ENCODE measurements at places on chromosomes 12 and 14. TPM values are rescaled to one million over a fixed set of nuclear protein-coding genes. Genes with fewer than 3 reads are reported as not detected.

DPPA3 gene
- not detected for total RNA-seq

SLC39A5 gene
- 0.39 TPM for total RNA-seq

SPIC gene
- total RNA-seq, result not detected

WSCD2 gene
- 0.10 TPM for total RNA-seq

NTN4 gene
- total RNA-seq, result 22.6 TPM

DPF3 gene
- total RNA-seq, result 2.4 TPM

ST8SIA1 gene
- 14.4 TPM for total RNA-seq

GPRC5A gene
- 12.5 TPM for total RNA-seq

NKX2-1 gene
- total RNA-seq, result not detected

LUM gene
- 128 TPM for total RNA-seq

KLRF1 gene
- not detected for total RNA-seq

- H3K4me1 ChIP-seq, result peaks cover 35% of the 10 kb centered on the region
- DNase-seq, result no peak
- H3K27ac ChIP-seq, result peak overlapping the region; percentile 79
- H3K36me3 ChIP-seq, result no peaks in the 10 kb centered on the region
These were observed 9.9 kb downstream of the BMAL2 start for GRCh38 chr12:27342536-27342935.

- no peak overlapping the region for H3K27ac ChIP-seq
- no peaks in the 10 kb centered on the region for H3K27me3 ChIP-seq
- no peak overlapping the region for H3K4me3 ChIP-seq
These were observed 56.3 kb downstream of the PPP1R36 start for GRCh38 chr14:64605926-64606685.

GRCh38 chr12:74527491-74527890, 10.1 kb upstream of the ATXN7L3B start:
- H3K4me1 ChIP-seq, result no peaks in the 10 kb centered on the region
- H3K27ac ChIP-seq, result no peak overlapping the region
- DNase-seq, result no peak
- no peak overlapping the region for H3K4me3 ChIP-seq

GRCh38 chr12:104425614-104426013, 31.1 kb upstream of the CHST11 start:
- peaks cover 39% of the 10 kb centered on the region for H3K27me3 ChIP-seq
- no peak overlapping the region for H3K27ac ChIP-seq
- H3K4me3 ChIP-seq, result no peak overlapping the region
- no peaks in the 10 kb centered on the region for H3K36me3 ChIP-seq

- no peaks in the 10 kb centered on the region for H3K36me3 ChIP-seq
- no peaks in the 10 kb centered on the region for H3K4me1 ChIP-seq
- H3K4me3 ChIP-seq, result no peak overlapping the region
- no peak overlapping the region for H3K27ac ChIP-seq
- H3K27me3 ChIP-seq, result peaks cover 2% of the 10 kb centered on the region
These were observed 84.1 kb upstream of the GNG2 start for GRCh38 chr14:51776102-51776894.

DNA sequence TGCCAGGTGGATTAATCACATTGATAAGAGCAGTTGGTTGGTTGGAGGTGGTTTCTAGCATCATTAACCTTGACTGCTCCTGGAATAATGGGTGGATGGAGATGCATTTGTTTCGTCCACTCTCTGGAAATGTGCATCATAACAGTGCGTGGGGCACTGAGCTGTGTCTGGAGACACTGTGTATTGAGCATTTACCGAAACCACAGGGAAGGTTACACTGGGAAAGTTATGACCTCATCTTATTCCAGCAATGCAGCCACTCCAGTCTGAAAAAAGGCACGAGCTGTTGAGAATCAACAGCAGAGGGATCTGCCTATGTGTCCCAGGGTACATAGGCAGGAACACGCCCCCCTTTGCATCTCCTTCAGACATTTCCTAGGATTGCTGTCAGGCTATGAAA, 27.2 kb downstream of the RNFT2 start:
- no peaks in the 10 kb centered on the region for H3K36me3 ChIP-seq
- no peak overlapping the region for H3K4me3 ChIP-seq
- no peak overlapping the region for H3K27ac ChIP-seq

DNA sequence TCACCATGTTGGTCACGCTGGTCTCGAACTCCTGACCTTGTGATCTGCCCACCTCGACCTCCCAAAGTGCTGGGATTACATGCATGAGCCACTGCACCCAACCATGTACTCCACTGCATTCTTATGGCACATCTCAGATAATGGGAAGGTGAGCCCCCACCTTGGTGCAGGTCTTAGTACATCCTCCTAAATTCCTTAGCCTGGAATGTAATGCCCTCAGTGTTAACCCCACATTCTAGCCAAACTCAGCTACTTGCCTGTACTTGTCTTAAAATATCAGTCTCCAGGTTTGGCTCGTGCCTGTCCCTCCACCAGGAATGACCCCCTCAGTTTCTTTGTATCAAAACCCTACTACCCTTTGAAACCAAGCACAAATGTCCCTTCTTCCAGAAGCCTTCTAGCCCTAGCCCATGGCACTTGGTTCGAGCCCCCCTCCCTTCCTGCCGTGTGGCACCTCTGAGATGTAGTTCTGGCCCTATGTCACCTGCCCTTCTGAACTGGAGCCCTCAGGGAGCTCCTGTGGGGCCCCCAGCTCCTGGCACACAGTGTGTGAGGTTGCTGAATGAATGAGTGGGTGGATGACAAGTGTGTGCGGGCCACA, 8.4 kb downstream of the KCNH3 start:
- H3K4me3 ChIP-seq, result no peak overlapping the region
- H3K4me1 ChIP-seq, result peaks cover 12% of the 10 kb centered on the region
- no peak overlapping the region for H3K27ac ChIP-seq
- no peak for DNase-seq

DNA sequence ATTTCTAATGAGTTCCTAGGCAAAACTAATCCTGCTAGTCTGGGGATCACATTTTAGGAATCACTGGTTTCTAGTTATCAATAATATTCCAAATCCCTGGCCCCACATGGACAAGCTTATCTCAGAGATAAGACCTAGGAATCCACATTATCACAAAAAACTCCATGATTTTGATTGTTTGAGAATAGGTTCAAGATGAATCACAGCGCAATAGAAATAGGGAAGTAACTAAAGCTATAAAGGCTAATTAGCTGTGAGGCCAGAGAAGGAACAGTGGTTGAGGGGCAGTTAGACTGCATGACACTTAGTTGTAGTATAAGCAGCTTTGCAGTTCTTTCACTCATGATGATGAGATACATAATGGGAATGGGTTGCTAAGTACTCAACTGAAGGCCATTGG, 13.1 kb upstream of the ATP5F1B start:
- no peaks in the 10 kb centered on the region for H3K27me3 ChIP-seq
- peaks cover 13% of the 10 kb centered on the region for H3K36me3 ChIP-seq
- H3K4me1 ChIP-seq, result no peaks in the 10 kb centered on the region
- no peak overlapping the region for H3K27ac ChIP-seq
- DNase-seq, result no peak
- H3K4me3 ChIP-seq, result no peak overlapping the region

- H3K4me1 ChIP-seq, result no peaks in the 10 kb centered on the region
- H3K27ac ChIP-seq, result no peak overlapping the region
- no peak overlapping the region for H3K4me3 ChIP-seq
- H3K27me3 ChIP-seq, result no peaks in the 10 kb centered on the region
These were observed 140.9 kb downstream of the NTS start for GRCh38 chr12:86015026-86015425.

DNA sequence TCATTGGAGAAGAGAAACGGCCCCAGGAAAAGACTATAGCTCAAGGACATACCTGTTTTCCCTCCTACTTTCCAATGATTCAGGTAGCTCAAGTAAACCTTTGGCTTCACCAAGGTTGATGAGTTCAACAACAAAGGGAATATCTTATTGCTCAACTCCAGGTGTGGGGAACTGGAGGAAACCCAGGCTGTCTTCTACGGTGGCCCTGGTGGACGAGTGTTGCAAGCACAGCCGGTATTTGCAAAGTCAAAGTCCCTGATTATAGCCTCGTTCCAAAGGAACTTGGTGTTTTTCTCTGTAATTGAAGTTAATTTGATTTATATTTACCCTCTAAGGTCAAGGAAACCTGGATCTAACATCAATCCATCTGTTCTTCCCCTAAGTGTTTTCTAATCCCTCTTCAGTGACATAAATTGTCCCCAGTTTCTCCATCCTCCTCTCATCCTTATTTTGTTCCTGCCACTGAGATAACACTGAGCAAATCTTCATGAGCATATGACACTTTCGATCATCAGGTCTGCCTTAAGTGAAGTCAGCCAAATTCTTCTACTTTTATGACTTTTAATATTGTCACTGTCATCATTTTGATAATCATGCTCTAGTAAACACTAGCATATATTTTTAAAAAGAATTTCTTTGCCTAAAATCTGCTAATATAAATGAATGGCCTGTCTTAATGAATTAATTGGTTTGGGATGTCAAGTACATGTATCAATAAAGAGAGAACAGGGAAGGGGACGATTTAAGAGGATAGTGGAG, 174.6 kb upstream of the TBX3 start:
- H3K27me3 ChIP-seq, result no peaks in the 10 kb centered on the region
- no peak overlapping the region for H3K27ac ChIP-seq
- no peaks in the 10 kb centered on the region for H3K36me3 ChIP-seq
- H3K4me1 ChIP-seq, result no peaks in the 10 kb centered on the region
- no peak overlapping the region for H3K4me3 ChIP-seq
- no peak for DNase-seq

DNA sequence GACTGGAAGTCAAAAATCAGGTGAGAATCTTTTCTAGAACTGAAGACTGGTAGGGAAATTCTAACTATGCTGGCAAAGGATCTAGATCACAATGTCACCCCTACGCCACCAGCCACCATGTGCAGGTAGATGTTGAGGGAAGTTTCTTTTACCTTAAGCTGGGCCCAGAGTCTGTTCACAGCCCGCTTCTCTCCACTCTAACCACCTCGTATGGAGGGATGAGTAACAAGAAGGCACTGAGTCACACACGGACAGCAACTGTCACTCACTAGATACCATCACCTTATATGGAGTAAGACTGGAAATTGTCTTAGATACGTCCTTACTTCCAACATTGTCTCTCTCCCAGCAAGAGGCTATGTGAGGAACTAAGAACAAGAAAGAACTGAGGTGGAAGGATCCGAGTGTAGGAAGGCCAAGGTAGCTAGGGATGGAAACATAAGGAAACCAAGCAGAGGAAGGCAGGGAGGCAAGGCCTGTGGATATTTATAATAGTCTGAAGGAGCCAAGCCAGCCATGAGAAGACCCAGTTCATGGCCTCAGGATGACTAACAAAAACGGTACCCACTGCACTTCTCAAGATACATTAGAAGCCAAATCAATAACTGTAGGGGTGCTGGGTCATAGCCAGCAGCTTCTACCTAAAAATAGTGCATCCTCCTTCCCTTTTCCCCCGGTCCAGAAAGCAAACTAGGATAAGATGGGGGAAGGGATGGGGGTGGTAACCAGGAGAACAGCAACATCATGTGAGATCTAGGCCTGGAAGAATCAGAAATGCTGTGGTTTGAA, 15.5 kb downstream of the REM2 start:
- H3K4me3 ChIP-seq, result peak overlapping the region; percentile 1
- peaks cover 16% of the 10 kb centered on the region for H3K36me3 ChIP-seq
- no peaks in the 10 kb centered on the region for H3K27me3 ChIP-seq
- H3K27ac ChIP-seq, result peak overlapping the region; percentile 14
- DNase-seq, result peak; percentile 76
- H3K4me1 ChIP-seq, result peaks cover 15% of the 10 kb centered on the region

DNA sequence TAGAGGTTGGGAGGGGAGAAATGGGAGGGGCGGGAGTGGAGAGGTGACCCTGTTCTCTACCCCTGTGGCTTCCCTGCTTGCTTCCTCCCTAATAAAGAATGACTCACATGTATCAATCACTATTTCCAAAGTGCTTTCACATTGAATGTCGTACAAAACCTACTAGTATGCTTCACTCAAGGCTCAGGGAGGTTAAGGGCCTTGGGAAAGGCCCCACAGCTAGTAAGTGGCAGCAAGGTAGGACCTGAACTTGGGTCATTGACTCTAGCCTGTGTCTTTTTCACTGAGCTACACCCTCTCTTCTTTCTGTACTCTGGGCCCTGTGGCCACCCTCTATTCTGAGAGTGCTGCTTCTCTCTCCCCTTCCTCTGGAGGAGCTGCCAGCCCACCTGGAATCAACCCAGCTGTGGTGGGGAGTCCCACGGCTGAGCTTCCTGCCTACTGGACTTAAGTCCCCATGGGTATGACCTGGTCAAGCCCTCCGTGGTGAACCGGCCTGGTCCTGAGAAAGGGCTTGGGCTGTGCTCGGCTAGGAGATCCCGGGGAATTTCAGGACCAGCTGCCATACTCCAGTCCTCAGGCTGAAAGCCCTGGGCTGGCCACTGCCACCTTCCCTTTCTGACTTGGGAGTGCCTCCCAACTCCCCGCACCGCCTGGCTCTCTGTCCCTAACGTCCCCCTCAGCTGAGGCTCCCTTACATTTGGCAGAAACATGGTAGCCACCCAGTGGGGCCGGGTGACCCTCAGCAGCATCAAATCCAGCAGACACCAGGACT, 13.0 kb downstream of the SLC48A1 start:
- no peaks in the 10 kb centered on the region for H3K27me3 ChIP-seq
- H3K36me3 ChIP-seq, result peaks cover 48% of the 10 kb centered on the region
- no peak overlapping the region for H3K4me3 ChIP-seq

DNA sequence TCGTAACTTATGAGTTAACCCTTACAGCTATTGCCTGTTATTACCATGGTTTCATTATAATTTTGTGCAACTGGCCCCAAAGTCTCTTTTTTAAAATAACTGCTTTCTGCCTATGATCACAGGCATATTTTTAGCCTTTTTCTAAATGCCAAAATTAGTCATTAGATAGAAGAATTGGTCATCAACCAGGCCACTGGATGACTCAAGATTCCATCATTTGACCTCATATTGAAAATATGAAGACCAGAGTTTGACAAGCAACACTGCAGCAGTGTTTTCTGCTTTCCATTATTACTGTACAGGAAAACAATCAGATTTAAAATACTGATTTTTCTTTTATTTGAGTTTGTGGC, 54.7 kb upstream of the OTOGL start:
- peak overlapping the region; percentile 91 for H3K27ac ChIP-seq
- peaks cover 28% of the 10 kb centered on the region for H3K4me1 ChIP-seq
- no peaks in the 10 kb centered on the region for H3K36me3 ChIP-seq
- peak overlapping the region; percentile 24 for H3K4me3 ChIP-seq

GRCh38 chr14:101687756-101688546, 73.6 kb upstream of the PPP2R5C start:
- no peak overlapping the region for H3K27ac ChIP-seq
- H3K27me3 ChIP-seq, result peaks cover 6% of the 10 kb centered on the region
- H3K4me1 ChIP-seq, result no peaks in the 10 kb centered on the region
- no peak for DNase-seq

GRCh38 chr12:123237646-123238329, 4.6 kb downstream of the MTRFR start:
- peaks cover 6% of the 10 kb centered on the region for H3K4me1 ChIP-seq
- DNase-seq, result peak; percentile 22
- H3K27ac ChIP-seq, result no peak overlapping the region
- no peak overlapping the region for H3K4me3 ChIP-seq
- no peaks in the 10 kb centered on the region for H3K27me3 ChIP-seq
- H3K36me3 ChIP-seq, result peaks cover 3% of the 10 kb centered on the region

- H3K4me3 ChIP-seq, result no peak overlapping the region
- H3K27ac ChIP-seq, result no peak overlapping the region
- no peaks in the 10 kb centered on the region for H3K36me3 ChIP-seq
- no peak for DNase-seq
- H3K4me1 ChIP-seq, result no peaks in the 10 kb centered on the region
- H3K27me3 ChIP-seq, result no peaks in the 10 kb centered on the region
These were observed 314.2 kb downstream of the EGLN3 start for GRCh38 chr14:33636716-33637115.
